ENCODE measurements at places on chromosomes 6 and 20.
A peak's percentile ranks its signal among the peaks of the same experiment; 100 is the strongest.

- DNase-seq: peak; percentile 66
Observed at GRCh38 chr20:58271606-58272351, 37.7 kb upstream of the RAB22A start.

DNA sequence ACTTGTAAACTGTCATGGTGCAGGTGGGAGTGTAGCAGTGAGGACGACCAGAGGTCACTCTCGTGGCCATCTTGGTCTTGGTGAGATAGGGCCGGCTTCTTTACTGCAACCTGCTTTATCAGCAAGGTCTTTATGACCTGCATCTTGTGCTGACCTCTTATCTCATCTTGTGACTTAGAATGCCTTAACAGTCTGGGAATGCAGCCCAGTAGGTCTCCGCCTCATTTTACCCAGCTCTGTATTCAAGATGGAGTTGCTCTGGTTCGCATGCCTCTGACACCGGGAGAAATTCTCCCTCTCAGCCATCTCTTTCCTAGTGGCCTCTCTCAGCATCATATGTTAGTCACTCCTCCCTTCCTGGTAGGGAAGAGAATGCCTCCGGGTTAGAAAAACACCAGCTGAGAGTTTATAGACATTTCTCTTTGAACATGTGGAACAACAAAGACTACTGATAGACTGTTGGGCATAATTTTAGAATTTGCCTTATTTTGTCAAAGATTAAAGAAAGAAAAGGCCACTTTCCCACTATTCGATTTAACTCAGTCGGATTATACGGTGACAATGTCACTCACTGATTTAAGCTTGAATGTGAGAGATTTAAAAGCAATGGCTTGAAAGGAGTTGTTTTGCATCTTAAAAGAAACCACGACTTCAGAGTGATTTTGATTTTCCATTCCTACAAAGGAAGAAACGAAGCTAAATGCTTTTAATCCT is 67.9 kb upstream of the SNX9 start:
- DNase-seq: no peak

GRCh38 chr6:22476811-22477390 is 92.5 kb upstream of the HDGFL1 start:
- no peak for DNase-seq

GRCh38 chr6:159044899-159045727 is at the start of gene TAGAP:
TSS of gene TAGAP (minus strand) at chr6:159044991. CDS start at chr6:159044146, 845 bp downstream.
- no peak for DNase-seq

GRCh38 chr6:113111550-113111949 is 745.6 kb upstream of the MARCKS start:
- no peak for DNase-seq

- peak; percentile 80 for DNase-seq
Observed at GRCh38 chr20:48489656-48490055, 338.1 kb downstream of the PREX1 start.

DNA sequence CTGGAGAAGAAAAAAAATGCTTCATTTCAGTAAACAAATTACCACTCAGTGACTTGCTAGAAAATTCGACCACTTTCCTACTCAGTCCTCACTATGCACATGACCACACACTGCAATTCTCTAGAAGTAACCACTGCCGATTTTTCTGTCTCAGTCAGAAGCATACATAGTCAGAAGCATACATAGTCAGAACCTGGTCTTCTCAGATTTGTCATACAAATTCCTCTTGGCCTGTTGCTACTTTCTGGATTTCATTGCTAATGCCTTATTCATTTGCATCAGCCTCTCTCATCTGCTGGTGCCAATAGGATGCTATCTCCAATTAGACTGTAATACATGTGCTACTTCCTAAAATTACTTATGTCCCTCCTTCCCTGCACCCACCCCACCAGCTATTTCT is 10.2 kb upstream of the KIF16B start:
- no peak for DNase-seq

GRCh38 chr20:23255716-23256385 is 94.7 kb upstream of the NXT1 start:
- DNase-seq: no peak

DNA sequence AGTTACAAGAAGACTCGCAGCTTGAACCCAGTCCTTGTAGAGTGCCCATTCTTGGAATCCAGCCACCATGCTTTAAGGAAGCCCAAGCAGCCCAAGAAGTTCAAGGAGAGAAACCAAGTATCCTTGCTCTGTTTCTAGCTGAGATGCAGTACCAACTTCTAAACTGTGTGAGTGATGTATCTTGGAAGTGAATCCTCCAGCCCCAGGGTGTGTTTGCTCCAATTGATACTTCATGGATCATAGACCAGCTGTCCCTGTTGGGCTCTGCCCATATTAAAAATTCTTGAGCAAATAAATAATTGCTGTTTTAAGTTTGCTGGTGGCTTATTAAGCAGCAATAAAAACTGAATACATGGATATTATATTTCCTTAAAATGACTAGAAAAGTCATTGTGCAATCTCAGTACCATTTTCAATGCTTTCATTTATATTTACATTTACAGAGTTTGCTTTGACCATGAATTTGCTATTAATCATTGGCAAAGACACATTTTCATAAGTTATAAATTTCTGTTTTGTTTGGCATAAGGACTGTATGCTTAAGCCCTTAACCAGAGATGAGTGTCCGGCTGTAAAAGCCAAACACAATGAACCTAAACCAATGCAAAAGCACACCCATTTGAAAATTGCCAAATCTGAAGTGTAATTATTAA is 9.2 kb downstream of the SPTLC3 start:
- no peak for DNase-seq

GRCh38 chr6:16909658-16910360 is 148.5 kb upstream of the ATXN1 start:
- no peak for DNase-seq

GRCh38 chr6:15437090-15437635 is 191.3 kb downstream of the JARID2 start:
- no peak for DNase-seq

DNA sequence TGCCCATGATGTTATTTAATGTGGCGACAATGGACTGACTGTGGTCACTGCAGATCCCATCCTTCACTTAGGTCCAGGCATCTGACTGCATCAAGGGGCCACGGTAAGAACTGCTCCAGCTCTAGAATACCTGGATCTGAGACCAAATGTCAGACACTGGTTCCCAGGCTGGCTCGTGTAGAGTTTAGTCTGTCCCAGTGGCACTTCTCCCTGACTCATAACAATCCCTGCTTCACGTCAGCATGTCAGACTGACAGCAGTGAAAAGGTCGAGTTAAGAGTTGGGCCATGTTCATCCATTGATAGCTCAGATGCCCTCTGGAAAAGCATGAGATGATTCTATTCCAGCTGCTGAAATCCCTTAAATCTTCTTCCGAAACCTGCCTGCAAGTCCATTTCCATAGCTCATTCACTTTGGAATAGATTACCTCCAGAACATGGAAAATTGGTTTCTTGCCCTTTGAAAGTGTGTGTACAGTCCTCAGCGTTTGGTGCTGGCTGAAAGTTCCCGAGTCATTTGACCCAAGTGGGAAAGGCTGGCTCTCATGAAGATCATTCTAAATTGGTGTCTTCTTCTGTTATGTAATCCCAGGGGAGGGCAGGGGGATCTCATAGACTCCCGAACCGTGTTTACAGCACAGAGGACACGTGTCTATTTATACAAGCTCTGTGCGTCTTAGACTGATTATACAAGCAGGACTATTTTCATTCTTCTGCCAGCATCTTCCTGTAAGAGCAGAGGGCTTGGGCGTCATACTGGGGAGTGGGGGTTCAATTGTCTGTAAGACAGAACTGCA is 160.8 kb downstream of the ZDHHC14 start:
- no peak for DNase-seq

DNA sequence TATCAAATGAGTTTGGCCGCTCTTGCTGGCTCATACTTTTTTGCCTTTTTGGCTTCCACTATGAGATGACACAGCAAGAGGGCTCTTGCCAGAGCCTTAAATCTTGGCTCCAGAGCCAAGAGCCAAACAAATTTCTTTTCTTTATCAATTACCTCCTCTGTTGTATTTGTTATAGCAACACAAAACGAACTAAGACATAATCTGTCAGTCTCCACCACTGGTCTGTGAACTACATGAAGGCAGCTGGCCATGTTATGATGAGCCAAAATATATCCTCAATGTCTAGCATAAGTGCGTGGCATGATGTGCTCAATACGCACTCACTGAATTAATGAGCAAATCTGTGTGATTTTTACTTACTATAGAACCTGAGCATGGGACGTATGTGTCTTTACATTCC is 220.0 kb upstream of the ZNF217 start:
- no peak for DNase-seq

GRCh38 chr6:34517966-34518365 is 38.2 kb downstream of the SPDEF start:
- no peak for DNase-seq

Measured in BE2C (cell line).